Left lobe of liver (tissue), 2 donors: ENCODE measurements at places on chromosomes 2 and 18. TPM values are rescaled to one million over a fixed set of nuclear protein-coding genes. Genes with fewer than 3 reads are reported as not detected.

DNA sequence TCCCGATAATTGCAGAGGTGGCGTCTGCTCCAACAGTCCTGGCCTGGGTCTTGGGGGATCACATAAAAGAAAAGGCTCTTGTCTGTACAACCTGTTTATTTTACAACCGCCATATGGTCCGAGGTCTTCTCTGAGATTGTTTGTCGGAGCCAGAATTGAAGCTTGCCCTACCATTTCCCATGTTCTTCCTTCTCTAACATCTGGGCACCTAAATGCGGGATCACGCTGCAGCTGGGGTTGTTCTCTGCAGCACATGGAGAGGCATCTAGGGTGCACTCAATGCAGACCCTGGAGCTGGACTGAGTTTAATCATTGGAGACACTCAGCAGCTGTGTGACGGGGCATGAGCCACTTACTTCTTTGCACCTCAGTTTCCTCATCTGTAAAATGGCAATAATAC, 107.7 kb downstream of the ACKR3 start:
- DNase-seq: no peak

HMSD gene
- 0.23 TPM for total RNA-seq

GRCh38 chr2:98530114-98530513, 78.2 kb downstream of the COA5 start:
- no peak for DNase-seq

CIB4 gene
- not detected for total RNA-seq

- DNase-seq: no peak
Observed at GRCh38 chr2:55875434-55876135, 48.0 kb downstream of the EFEMP1 start.

- DNase-seq: no peak
Observed at GRCh38 chr2:49251766-49252165, 97.5 kb upstream of the FSHR start.

GRCh38 chr2:167706800-167707199, 540.6 kb downstream of the STK39 start:
- DNase-seq: no peak

VWC2L gene
- not detected for total RNA-seq

DNA sequence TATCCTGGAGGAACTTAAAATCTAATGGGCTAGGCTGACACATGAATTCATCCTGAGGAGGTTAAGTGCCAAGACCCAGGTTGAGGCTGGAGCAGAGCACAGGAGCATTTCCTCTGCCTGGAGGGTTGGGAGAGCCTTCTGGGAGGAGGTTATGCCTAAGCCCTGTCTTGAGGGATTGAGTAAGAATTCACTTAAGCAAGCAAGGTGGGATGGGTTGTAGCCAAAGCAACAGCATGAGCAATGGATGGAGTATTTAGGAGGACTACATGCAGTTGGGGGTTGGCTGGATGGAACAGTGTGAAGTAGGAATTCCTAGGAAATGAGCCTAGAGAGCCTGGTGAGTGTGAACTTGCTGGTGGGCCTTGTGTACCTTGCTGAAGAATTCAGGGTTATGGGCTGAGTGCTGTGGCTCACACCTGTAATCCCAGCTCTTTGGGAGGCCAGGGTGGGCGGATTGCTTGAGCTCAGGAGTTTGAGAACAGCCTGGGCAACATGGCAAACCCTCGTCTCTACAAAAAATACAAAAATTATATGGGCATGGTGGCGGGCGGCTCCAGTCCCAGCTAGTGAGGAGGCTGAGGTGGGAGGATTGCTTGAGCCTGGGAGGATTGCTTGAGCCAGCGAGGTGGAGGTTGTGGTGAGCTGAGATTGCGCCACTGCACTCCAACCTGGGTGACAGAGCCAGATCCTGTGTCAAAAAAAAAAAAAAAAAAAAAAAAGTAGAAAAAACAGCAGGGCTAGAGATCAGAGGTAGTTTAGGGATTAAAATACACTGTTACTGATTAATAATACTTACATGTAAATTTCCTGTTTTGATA, 22.2 kb downstream of the TANC1 start:
- no peak for DNase-seq

CRYBA2 gene
- total RNA-seq: not detected

CKAP2L gene
- 0.08 TPM for total RNA-seq

FARSB gene
- 5.6 TPM for total RNA-seq

DNA sequence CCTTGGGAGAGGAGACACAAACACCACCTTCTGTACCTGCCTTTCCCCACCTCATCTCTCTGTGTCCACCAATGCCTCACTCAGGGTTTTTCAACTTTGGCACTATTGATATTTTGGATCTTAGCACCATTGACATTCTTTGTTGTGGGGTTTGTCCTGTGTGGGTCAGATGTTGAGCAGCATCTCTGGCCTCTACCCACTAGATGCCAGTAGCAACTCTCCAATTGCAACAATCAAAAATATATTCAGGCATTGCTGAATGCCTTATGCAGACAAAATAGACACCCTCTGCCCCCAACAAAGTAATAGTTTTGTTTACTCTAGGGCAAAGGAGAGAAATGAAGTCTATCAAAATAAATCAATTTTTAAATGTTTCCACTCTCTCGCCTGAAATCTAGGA, 1384.3 kb upstream of the NXPH2 start:
- DNase-seq: no peak

POTEC gene
- not detected for total RNA-seq

GRCh38 chr18:28204154-28204553, 27.2 kb upstream of the CDH2 start:
- DNase-seq: no peak

DNA sequence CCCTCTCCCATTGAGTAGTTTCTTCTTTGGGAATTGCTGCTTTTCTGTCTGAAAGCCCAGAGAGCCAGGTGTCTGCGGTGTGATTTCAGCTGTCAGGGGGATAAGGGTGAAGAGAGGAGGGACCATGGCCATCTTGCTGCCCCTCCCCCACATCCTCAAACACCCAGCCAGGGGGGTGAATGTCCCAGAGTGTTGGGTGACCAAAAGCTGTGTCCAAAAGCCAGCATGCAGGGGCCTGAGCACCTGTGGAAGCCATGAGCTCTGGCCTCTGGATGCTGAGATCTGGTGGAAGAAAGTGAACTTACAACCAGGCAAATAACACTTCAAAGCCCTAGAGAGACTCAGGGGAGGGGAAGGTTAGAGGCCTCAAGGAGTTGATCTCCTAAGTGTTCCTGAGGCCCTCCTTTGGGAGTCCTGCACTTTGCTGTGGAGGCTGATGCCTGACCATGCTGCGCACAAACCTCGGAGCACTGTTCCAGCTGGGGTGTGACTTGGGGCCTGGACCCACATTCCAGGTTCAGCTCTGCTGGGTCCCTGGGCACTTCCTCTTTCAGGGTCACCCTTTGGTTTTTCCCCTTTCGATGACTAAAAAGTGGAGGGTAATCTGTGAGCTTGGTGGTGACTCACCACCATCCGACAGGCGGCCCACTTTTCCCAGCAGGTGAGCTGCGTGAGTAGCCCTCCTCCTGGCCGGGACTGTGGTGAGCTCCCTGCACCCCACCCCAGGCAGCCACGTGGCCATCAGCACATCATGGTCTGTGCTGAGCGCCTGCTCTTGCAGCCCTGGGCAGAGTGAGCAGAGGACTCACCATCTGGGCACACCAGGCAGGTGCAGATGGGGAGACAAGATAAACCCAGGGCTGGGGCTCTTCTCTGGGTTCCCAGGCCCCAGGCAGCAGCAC, 66.8 kb upstream of the FOSL2 start:
- DNase-seq: peak; percentile 30

GRCh38 chr2:68764041-68764805, 29.6 kb downstream of the ARHGAP25 start:
- no peak for DNase-seq

DNA sequence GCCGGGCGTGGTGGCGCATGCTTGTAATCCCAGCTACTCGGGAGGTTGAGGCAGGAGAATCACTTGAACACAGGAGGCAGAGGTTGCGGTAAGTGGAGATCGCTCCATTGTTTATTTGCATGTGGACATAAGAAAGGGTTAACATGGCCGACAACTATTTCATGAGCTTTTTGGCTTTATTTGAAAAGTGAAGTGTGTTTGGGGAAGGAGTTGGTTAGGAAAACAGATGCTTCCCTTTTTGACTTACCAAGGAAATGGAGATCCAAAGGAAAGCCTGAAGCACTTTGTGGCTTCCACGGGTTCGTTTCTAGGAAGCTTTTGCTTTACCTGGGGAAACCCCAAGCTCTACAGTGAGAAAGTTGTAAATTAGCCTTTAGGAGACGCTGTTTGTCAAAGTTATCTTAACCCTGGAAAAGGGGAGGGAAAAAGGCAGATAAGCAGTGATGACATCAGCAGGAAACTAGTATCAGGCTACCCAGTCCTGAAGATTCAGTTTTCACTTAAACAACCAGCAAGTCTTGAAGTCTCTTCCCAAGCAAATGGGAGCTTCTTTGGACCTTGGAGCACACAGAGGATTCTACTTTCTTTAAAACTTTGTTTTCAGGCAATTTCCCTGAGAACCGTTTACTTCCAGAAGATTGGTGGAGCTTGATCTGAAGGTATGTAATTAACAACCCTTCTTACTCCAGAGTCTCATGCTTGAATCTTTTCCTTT, at the start of gene CASP10:
Gene CASP10 (plus strand): TSS at position 492 of the 715 bp plus-strand sequence. CDS start 2,637 bp downstream, outside the sequence.
- DNase-seq: no peak

TUBB8B gene
- total RNA-seq: not detected

- DNase-seq: no peak
Observed at GRCh38 chr2:96304606-96305005, 740 bp downstream of the SNRNP200 start.

DNA sequence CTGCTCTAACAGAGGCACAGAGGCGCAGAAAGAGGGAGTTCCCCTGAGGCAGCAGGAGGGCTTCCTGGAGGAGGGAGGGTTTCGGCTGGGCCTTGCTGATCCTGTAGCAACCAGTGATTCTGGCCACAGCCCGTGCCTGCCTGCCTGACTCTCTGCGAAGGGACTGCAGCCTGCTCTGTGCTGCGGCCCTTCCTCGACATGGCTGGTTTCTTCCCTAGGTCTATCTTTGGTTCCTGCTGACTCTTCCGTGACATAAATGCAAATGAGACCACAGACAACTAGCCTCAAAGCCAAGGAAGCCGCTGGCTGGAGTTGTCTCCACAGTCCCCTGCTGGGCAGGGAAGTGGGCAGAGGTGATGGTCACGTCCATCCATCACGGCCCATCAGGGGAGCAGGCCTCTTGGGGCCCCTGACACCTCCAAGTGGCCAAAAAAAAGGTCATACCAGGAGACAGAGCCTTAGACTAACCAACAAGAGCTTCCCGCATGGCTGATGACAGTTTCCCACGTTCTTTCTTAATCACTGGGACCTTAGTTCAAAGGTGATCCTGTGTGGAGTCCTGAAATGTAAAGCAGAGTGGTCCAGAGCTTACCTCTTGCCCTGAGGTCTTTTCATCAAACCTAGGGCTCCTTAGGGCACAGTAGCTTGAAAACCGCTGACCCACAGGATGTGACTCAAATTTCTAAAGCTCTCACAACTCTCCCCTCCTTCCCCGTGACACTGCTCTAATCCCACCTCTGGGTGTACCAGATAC, 55.3 kb downstream of the HS1BP3 start:
- DNase-seq: peak; percentile 48

GRCh38 chr2:217685255-217685605, 317.6 kb downstream of the TNS1 start:
- peak; percentile 62 for DNase-seq

PRKRA gene
- total RNA-seq: 16.4 TPM
